Left ventricle myocardium superior (tissue), 1 donor: ENCODE measurements at places on chromosomes 1 and 21.

- no peak for DNase-seq
Measured at GRCh38 chr21:30463713-30464112, 16.5 kb downstream of the KRTAP19-1 start.

GRCh38 chr1:30120245-30121000, 603.0 kb downstream of the MATN1 start:
- DNase-seq, result no peak

DNA sequence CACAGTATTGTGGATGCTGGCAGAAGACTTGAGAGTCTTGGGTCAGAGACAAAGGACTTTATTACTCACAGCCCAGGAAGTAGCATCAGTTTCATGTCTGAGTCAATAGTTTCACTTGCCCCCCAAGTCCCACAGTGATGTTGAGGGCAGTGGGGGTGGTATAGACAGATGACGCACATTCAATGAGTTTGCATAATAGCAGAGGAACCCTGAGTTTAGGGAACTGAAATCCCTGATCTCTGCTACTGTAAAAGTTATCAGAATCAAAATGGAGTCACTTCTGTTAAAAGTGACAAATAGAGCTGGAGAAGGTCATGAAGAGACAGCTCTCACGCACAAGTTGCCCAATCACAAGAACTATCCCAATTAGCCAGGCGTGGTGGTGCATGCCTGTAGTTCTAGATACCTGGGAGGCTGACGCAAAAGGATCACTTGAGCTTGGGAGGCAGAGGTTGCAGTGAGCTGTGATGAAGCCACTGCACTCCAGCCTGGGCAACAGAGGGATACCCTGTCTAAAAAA, 11.5 kb upstream of the HCRTR1 start:
- DNase-seq, result no peak

GRCh38 chr1:145849356-145850160, 4.1 kb downstream of the NUDT17 start:
- no peak for DNase-seq

DNA sequence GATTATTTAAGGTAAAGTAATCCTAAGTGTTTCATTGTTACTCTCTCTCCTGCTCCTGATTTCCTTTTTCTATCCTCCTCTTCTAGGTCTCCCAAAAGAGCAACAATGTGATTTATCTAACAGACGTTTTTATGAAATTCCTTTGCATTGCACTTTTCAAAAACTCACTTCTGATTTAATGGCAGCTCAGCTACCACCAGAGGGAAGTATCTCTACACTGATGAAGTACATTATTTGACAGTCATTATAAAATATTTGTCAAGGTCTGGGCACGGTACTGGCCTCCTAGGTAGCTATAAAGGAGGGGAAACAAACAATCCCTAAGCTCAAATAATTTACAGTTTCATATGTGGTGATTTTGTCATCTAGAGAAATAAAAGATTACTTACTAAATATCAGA, 15.6 kb downstream of the TMPRSS15 start:
- DNase-seq, result no peak

GRCh38 chr1:200486634-200487033, 76.8 kb upstream of the ZNF281 start:
- no peak for DNase-seq

DNA sequence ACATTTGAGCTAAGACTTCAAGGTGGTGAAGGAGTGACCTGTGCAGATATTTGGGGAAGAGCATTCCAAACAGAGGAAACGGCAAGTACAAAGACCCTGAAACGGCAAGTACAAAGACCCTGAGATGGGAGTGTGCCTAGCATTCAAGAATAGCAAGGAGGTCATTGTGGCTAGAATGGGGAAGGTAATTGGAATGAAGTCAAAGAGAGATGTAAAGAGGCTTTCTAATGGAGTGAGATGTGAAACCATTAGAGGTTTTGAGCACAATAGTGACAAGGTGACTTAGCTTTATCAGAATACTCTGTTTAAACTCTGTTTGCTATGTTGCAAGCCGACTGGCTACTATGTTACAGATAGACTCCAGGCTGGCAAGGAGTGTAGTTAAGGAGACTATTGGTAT, 4.4 kb downstream of the CDC7 start:
- DNase-seq, result no peak

DNA sequence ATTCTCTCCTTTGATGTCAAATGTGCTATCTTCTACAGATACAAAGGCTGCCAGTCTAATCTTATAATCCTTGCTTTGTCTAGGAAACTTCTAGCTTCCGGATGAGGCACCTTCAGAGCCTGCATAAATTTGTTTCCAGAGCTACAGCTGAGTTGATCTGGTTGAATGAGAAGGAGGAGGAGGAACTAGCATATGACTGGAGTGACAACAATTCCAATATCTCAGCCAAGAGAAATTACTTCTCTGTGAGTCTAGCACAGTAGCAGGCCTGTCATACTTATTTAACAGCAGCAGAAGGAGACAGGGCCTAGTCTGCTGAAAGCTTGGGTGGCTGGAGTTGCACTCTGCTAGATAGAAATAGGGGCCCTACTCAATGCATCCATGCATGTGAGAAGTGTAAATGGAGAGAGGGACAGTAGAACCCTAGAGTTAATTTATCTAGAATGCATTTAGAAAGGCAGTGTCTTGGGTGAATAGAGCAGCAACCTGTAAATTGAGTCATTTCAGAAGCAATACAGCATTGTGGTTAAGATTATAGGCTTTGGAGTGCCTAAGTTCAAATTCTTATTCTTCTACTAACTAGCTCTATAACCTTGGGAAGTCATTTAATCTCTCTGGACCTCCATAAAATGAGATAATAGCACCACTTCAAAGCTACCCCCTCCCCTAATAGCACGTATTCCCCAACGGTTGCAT, 89.0 kb downstream of the MACF1 start:
- no peak for DNase-seq

- DNase-seq, result no peak
Measured at GRCh38 chr1:163959622-163960021, 599.4 kb upstream of the PBX1 start.

GRCh38 chr1:211641044-211641800, 34.2 kb downstream of the NEK2 start:
- no peak for DNase-seq

DNA sequence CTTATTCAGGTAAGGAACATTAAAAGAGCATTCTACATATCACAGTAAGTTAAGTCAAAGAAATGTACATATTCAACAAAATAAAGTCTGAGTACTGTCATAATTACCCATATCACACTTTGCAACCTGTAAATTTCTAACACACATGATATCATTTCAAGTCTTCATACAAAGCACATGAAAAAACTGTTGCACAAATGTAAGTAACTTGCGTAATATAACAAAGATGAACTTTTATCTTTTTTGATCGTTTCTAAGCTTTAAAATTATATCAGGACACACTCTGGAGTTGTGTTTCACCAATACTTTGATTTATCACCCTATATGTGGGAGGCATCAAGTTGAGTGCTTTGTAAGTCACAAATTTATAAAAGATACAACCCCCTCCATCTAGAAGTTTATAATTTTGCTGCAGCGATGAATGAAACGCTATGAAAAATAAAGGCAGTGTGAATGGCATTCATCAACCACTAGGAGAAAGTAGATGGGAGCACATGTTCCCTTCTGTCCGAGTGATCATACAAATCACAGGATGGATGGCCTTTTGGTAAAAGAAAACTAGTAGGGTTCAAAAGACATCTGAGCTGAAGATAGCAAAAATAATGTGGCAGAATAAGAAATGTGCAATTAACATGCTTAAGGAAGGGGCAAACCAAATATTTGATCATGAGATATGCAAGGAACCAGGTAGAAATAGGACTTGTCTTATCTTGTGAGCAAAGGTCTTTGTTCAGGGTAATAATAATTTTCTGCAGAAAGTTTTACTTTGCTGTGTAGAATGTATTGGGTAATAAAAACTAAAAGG, 27.5 kb downstream of the NRIP1 start:
- no peak for DNase-seq

DNA sequence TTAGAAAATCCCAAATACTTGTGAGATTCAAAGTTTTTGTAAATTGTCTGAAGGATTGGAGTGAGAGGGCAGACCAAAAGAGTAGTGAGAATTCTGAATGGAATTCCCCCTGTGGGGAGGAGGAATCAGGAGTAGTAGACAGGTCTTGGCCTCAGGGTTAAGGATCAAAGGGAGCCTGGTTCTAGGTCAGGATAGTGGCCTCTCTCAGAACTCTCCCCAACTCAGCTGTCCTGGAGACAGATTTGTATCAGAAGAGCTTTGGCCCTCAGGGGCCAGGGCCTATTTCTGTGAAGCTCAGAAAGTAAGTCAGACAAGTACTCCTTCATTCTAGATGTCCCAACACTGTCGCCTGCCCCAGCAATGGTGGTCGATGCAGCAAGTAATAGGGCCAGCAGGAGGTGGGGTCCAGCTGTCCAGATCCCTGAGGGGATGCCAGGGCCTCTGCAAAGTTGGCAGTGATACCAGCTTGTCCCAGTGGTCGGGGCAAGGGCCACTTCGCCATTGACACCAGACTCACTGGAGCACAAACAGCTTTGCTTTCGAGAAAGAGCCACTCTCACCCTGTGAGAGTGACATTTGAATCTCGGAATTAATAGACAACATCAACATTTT, 115.2 kb downstream of the SLC25A24 start:
- DNase-seq, result no peak

- no peak for DNase-seq
Measured at GRCh38 chr1:33234131-33234530, 22.2 kb upstream of the ZNF362 start.

- DNase-seq, result no peak
Measured at GRCh38 chr1:233027046-233027445, 76.6 kb downstream of the NTPCR start.

DNA sequence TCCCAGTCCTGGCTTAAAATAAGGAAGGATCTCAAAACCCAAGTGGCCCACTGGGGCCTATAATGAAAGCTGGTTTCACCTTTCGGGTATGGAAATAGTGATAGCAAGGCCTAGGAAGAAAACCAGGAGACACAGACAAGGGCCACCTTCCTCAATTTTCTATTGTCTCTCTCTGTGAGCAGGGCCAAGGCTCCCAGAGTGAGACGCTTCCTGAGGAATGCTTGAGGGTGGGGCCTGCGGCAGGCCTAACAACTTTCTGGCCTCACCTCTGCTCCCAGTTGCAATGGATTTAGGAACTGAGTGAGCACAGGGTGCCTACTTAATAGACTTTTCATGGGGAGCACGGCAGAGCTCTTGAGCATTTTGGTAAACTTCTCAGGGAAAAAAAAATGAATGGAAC, 300.9 kb downstream of the ASTN1 start:
- no peak for DNase-seq

DNA sequence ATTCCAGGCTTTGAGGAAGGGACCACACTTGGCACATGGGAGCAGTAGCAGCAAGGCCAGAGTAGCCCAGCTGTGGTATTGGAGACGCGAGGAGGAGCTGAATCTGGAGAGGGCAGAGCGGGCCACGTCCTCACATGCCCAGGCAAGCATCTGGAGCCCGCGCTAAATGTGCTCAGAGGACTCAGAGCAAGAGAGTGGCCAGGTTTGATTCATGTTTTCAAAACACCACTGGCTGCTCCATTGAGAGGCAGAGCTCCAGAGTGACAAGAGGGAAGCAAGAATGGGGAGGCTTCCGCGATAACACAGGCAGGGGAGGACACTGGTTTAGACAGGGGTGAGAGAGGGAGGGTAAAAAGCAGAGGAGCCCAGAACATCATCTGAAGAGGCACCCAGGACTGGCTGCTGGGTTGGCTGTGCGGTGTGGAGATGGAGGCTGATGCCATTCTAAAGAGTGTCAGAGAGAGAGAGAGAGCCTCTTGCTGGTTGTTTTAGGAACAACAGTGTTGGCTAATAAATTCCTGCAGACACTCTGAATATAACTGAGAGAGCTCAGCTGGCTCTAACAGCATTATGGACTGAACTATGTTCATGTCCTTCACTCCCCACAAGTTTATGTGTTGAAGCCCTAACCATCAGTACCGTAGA, 32.3 kb downstream of the RCAN1 start:
- DNase-seq, result peak; percentile 65

GRCh38 chr1:25647106-25647505, 30.5 kb downstream of the MAN1C1 start:
- no peak for DNase-seq

- no peak for DNase-seq
Measured at GRCh38 chr1:70331962-70332361, 22.6 kb downstream of the ANKRD13C start.

DNA sequence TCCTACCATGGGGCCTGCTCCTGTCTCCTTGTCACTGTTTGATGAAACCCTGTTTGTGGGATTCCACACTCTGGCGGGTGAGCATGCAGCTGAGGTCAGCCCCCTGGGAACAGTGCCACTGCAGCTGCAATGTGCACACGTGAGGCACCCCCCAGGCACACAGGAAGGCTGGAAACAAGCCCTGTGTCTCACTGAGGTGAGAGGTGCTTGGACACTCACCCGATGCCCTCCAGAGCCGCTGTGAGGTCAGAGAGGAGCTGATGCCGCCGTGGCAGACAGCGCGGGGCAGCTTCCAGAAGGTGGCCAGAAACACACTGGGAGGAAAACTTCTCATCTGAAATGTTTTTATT, 49.7 kb downstream of the SLX9 start:
- DNase-seq, result peak; percentile 42

GRCh38 chr1:3811595-3811911, 15.3 kb upstream of the LRRC47 start:
- no peak for DNase-seq

- no peak for DNase-seq
Measured at GRCh38 chr1:22018583-22019559, 17.4 kb downstream of the CELA3A start.

DNA sequence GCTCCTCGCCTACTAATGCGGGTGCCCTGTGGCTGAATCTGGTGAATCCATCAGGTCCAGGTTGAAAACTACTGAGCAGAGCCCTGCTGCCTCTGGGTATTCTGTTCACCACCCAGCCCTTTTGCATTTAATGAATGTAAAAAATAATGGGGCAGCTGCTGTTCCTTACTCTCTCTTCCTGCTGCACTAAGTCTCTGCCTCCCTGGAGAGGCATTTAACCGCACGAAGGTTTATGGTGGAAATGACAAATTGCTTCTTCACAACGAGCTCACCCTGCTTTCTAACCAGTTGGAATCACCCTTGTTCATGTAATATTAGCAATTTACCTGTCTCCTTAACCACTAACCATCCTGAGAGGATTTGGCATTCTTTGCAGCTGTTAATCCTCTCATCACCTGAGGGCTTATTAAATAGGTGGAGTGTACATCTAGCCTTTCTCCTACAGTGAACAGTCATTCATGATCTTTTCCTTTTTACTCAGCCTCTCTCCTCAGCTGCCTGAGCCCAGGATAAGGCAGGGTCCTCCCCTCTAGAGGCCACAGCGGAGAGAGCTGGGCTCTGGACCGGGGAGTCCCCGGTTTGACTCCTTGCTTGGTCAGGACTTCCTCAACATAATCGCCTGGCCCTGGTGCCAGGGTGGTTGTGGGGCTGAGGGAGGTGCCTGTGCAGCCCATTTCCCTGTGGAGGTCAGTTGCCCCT, 97.6 kb downstream of the NOS1AP start:
- no peak for DNase-seq

- DNase-seq, result no peak
Measured at GRCh38 chr1:33468531-33468930, 3.9 kb upstream of the ZSCAN20 start.
